ENCODE measurements at places on chromosomes 12 and 14.

- no peak for DNase-seq
Measured at GRCh38 chr14:91281346-91281745, 36.8 kb upstream of the GPR68 start.

DNA sequence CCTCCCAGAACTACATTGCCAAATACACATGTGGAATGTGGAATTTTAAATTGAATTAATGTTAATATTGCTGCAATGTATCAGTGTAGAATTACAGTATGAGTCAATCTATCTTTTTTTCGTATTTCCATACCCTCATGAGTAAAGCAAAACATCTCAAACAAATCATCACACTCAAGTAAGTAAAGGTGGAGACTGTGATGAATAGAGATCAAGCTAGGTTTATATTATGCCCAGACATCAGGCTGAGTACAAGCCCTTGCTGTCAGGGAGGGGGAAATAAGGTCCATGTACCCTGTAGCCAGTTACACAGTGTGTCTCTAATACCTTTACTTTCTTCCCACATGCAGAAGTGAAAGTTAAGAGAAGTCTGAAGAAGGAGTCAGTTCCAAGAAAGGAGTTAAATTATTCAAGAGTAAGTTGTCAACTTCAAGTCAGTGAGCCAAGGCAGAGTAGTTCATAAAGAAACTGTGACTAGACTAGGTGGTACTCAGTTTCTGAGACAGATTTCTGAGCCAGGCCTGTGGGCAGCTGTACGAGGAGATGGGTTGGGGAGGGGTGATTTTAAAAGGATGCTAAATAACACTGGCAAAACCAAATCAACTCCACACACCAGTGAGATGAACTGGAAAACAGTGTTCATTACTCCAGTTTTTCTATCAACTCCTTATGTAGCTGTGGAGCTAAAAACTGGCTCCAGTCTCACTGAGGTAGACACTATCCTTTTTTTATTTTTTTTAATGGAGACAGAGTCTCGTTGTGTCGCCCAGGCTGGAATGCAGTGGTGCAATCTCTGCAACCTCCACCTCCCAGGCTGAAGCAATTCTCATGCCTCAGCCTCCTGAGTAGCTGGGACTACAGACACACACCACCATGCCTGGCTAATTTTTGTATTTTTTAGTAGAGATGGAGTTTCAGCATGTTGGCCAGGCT, 23.8 kb upstream of the STK38L start:
- DNase-seq: no peak

DNA sequence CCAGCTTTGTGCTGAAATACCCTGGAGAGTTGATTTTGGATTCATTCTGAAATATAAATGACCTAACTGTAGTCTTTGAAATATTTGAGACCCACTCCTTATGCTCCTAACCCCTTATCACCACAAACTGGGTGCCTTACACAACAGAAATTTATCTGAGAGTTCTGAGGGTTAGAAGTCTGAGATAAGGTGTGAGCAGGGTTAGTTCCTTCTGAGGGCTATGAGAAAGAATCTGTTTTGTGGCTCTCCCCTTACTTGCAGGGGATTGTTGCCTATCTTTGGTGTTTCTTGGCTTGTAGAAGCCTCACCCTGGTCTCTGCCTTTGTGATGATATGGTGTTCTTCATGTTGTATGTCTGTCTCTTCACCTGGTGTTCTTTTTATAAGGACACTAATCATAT, 91.7 kb downstream of the DERA start:
- no peak for DNase-seq

- DNase-seq: no peak
Measured at GRCh38 chr14:22769369-22769768, 2.9 kb downstream of the OXA1L start.

Data from mucosa of gallbladder (tissue), 1 donor.